ENCODE measurements at places on chromosomes 11 and 22.

DNA sequence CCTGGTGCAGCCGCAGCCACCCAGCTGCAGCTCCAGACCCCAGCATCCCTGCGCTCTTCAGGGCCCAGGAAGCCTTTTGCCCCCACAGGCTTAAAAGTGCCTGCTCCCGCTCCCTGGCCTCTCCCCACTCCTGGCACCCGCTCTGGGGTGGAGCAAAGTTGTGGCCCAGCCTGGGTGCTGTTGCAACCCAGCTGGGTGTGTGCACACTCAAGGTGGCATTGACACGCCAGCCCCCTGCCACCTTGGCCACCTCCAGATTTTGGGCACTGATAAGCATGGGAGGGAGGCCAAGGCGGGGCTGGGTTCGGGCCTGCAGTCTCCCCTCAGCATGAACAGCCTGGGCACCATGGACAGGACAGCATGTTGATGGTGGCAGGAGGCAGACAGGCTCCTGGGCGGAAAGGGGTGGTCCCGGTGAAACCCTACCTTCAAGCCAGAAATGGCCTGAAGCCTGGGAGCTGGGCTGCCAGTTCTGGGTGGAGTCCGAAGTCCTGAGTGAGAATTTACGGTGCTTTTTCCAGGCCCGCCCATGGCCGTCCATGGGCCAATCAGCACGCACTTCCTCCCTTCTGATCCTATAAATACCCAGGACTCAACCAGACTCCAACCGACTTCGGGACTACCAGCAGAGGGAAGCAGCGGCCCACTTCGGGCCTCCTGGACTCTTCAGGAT, 23.6 kb upstream of the RNASEH2C start:
- DNase-seq: peak; percentile 78

DNA sequence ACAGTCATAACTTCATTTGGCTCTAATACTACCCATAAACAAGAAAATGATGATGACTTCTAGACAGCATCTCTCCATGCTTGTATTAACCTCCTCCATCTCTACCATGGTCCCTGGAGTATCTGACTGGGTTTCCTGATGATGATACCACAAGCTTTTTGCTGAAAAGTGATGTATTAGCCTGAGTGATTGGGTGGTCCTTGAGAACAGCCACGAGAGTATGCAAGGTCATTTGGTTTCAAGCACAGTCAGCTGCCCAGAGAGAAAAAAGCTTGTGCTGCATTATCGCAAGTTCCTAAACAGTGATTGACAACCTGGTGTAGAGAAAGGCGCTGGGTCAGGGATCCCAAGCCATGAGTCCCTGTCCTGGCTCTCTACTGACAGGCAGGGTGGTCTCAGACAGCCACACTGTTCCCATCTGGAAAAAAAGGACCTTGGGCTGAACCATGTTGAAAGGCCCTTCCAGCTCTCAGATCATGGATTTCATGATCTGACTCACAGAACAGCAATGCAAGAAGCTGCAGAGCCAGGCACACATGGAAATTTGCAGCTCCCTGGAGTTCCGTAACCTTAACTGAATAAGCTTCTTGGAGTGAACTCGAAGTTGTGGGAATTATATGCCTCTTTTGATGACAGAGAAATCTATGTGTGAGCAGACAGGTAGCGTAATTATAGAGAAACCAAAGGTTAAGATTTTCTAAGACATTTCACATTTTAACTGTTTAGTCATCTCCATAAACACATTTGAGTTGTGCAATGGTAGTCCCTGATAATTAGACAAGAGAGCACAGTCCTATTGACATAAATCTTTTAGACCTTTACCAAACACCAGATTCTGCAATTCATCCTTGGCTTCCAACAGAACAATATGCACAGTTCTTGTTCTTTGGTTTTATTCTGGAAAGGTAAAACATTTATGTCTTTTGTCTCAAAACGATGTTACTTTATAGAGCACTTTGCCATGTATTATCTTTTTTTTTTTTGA, 54.1 kb upstream of the UBASH3B start:
- no peak for DNase-seq

DNA sequence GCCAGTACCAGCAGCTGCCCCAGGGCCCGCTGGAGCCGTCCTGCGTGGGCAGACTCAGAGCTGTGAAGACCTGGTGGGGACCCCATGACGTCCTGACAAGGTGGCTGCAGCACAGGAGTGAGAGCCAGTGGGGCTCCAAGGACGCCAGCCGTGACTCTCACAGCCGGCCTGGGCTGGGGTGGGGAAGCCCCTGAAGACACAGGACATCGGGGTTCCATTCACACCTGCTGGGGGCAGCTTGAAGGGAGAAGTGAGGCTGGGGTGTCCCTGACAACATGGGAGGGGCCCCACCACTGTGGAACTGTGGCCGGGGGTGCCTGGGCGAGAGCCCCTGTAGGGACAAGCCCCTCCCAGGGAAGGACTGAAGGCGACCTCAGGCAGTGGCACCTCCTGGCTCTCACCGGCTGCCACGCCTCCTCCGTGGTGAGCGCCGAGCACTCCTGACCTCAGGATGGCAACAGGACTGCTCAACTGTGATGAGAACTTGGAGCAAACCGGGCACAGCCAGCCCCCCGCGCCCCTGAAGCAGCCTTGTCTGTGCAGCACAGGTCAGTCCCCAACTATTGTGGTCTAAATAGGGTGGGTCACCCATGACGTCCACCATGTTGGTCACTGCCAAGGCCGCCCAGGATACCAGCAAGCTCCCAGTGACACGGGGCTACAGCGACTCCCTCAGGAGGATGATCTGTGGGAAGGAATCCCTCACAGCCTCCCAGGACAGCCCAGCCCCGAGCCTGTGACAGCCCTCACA, 22.7 kb upstream of the IL17REL start:
- no peak for DNase-seq

- DNase-seq: no peak
Measured at GRCh38 chr11:69172674-69173073, 16.9 kb downstream of the SMIM38 start.

DNA sequence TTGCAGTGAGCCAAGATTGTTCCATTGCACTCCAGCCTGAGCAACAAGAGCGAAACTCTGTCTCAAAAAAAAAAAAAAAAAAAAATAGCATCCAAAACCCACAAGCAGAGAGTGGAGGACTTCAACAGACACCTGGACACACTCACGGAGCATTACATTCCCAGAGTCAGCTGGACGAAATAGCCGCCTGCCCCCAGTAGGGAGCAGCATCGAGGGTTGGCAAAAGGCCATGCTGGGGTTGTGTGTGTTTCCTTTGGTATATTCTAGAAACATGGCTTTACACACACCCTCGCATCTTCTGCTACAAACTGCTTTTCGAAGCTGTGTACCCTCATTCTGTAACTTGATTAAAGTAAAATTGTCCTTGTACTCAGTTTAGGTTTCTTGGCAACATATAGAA, 5.3 kb downstream of the ADA2 start:
- peak; percentile 31 for DNase-seq
